Calu3 (cell line): ENCODE measurements at places on chromosomes 6 and 20. TPM values are rescaled to one million over a fixed set of nuclear protein-coding genes. Genes with fewer than 3 reads are reported as not detected.

HDGFL1 gene
- not detected in 2 replicates for total RNA-seq

BANF2 gene
- total RNA-seq = not detected in 2 replicates

SH3BGRL2 gene
- 44.3 and 46.1 TPM in 2 replicates for total RNA-seq

ELOVL5 gene
- total RNA-seq = 95.7 and 114 TPM in 2 replicates

SLC24A3 gene
- not detected in 2 replicates for total RNA-seq

HCRTR2 gene
- total RNA-seq = not detected in 2 replicates

- no peak for DNase-seq
Measured at GRCh38 chr6:20931093-20931492, 396.8 kb downstream of the CDKAL1 start.

- DNase-seq = no peak
Measured at GRCh38 chr20:9609887-9610502, 95.6 kb downstream of the LAMP5 start.

DNA sequence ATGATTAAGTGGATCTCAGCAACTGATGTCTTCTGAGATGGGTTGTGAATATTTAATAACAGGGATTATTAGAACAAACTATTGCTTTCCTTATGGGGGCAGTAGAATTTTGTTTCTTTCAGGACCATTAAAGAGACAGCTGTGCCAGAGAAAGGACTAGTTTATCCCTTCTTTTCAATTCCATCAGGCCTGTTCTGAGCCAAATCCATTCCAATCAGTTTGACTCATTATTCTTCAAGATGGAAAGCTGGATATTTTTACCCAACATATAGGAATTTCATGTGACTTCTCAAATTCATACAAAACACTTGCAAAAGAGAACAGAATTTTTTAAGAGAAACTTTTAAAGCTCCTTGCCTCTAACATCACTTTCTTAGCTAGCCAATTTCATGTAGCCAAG is 722.0 kb upstream of the FLRT3 start:
- DNase-seq = no peak

GRCh38 chr6:30705620-30706019 is 11.5 kb downstream of the MDC1 start:
- no peak for DNase-seq

DNA sequence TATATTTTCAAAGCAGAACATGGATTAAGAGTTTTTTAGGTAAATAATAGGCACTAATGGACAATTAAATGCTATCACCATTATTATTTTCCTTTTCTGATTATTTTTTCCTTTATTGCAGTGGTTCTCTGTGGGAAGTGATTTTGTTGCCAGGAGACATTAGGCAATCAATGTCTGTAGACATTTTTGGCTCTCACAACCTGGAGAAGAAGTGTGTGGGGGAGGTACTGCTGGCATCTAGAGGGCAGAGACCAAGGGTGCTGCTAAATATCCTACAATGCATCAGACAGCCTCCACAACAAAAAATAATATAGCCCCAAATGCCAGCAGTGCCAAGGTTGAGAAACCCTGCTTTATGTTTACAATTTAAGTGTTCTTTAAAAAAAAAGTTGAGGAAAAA is 8.3 kb downstream of the IFNGR1 start:
- DNase-seq = no peak

DNA sequence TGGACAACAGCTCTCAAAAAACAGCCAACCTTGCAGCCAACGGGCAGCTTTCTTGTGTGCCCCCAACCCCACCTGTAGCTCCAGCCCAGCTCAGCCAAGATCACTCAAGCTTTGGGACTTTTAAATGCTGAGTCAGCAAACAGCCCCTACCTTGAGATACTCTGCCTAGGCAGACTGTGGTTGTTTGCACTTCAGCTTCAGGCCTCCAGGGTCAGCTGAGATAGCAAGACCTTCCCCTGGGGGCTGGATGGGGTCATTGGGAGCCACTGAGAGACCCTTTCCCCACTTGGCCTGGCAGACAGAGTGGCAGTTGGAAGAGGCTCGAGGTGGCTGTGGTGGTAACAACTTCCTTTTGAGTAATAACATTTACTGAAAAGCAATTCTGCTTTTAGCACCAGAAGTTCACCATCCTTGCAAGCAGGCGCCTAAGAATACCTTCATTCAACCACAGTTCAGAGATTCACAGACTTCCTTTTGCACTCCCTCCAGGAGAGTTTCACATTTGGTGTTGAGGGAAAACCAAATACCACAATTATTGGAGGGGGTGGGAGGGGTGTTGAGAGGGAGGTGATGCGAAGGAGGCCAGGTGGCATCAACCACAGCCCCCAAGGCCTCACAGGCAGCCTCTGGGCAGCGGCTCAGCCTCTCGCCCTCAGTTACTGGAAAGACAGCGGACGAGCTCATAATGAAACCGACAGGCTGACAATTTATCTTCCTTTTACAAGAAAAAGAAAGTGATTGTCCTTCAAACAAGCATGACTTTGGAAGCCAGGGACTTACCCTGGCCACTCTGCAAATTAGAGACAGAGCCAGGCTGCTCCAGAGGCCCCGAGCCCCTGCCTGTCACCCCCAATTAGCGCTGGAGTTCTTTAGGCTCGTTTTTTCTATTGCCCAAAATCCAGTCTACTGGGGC is 148.1 kb downstream of the CEBPB start:
- no peak for DNase-seq

- DNase-seq = no peak
Measured at GRCh38 chr6:89689732-89690131, 51.2 kb upstream of the LYRM2 start.
